SW 1271 (cell line): ENCODE measurements at places on chromosomes 6 and 20.
A peak's percentile ranks its signal among the peaks of the same experiment; 100 is the strongest.

DNA sequence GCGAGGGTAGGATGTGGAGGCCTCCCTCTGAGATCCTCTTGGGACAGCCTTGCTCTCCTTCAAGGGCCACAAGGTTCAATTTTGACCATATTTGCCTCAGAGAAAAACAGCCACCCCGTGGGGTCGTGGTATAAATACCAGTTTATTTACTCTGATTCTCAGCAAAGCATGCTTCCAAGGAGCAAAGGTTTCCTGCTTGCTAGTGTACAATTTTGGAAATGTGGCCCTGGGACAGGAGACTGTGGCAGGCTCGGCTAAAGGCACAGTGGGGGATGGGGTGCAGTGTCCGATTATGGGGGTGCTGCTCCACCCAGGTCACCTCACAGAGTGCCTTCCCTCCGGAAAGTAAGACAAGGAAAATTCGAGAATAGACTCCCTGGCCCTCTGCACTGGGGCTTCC lies 31.1 kb downstream of the RBM38 start:
- no peak for DNase-seq

GRCh38 chr20:8309634-8310033 lies 177.6 kb downstream of the PLCB1 start:
- DNase-seq = no peak

DNA sequence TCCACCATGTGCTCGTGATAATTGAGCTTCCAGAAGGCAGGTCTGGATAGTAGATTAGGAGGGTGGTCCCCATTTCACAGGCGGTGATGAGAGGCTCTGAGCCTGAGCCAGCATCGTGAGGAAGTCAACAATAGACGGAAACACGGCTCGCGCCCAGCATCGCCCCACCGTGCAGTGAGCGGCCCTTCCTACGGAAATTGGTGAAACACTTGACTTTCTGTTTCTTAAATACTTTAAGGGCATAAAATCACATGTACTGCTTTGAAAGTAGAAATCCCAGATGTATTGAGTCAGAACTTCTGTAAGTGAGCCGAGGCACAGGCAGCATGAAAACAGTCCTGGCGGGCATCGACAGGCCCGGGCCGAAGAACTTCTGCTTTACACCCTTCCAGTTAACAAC lies 4.3 kb upstream of the KIF25 start:
- no peak for DNase-seq

- no peak for DNase-seq
These were observed 269.3 kb downstream of the ARHGAP18 start for GRCh38 chr6:129440691-129441090.

- no peak for DNase-seq
These were observed 247.0 kb downstream of the PHACTR1 start for GRCh38 chr6:12963567-12963966.

DNA sequence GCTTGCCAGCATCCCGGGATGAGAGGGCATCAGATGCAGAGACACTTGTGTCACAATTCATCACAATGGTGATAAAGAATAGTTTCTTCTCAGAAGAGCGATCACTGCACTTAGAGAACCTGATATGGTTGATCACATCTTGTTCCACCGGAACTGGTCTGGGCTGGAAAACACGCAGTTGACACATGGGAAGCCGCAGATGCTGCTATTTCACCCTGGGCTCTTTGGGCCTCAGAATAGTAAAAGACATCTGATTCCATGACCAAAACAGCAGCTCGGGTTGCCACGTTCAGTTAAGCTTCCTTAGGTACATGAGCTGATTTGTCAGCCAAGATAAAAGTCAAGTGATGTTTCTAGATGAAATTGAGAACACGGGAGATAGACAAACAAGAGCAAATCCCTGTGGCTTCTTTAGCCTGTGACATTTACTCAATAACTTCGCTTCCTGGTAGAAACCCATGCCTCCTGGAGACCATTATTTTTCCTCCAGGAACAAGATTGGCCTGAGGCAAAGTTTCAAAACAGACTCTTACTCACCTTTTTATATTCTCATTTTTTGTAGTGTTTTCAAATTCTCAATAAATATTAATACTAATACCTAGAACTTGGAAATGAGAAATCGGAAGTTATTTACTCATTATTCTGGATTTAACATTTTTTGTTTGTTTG lies 59.4 kb downstream of the TRMT6 start:
- DNase-seq = no peak

GRCh38 chr6:157420497-157420896 lies 39.5 kb downstream of the ZDHHC14 start:
- no peak for DNase-seq

GRCh38 chr6:43862925-43863324 lies 92.9 kb downstream of the VEGFA start:
- no peak for DNase-seq

GRCh38 chr6:112690497-112691202 lies 343.5 kb downstream of the RFPL4B start:
- DNase-seq = no peak

DNA sequence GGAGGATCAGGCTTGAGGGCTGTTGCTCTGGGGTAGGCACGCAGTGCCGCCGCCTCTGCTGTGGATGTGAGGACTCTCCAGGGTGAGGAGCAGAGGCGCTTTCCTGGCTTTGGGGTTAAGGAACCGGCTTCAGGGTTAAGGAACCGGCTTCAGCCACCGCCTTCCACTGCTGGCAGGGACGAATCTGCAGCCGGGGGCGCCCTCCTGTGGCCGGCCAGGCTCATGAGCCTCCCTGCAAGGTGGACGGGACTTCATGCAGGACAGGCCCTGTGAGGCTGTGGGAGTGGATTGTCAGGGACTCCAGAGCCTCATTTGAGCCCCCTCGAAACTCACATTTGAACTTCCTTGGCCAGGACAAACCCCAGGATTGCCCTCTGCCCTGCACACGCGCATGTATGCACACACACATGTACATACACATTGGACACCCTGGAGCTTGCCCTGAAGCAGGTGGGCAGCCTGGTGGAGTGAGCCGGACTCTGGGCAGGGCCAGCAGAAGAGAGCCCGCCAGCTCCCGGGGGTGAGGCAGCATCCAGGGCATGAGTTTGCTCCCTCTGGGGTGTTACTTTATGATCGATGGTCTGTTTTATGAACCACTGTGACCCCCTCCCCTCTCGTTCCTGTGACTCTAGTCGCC lies 146.9 kb downstream of the PHACTR3 start:
- peak; percentile 55 for DNase-seq

GRCh38 chr6:128513878-128514277 lies 6.5 kb downstream of the PTPRK start:
- no peak for DNase-seq

GRCh38 chr20:43833511-43834395 lies 80.9 kb upstream of the TOX2 start:
- no peak for DNase-seq

GRCh38 chr20:11452326-11452725 lies 465.4 kb upstream of the BTBD3 start:
- no peak for DNase-seq

- no peak for DNase-seq
These were observed 17.5 kb downstream of the SPATS1 start for GRCh38 chr6:44359973-44360372.

GRCh38 chr6:82022614-82023129 lies 224.9 kb downstream of the IBTK start:
- peak; percentile 69 for DNase-seq

GRCh38 chr6:128365520-128366160 lies 154.8 kb downstream of the PTPRK start:
- DNase-seq = no peak

- no peak for DNase-seq
These were observed 136.7 kb downstream of the MAP3K4 start for GRCh38 chr6:161128230-161128629.

DNA sequence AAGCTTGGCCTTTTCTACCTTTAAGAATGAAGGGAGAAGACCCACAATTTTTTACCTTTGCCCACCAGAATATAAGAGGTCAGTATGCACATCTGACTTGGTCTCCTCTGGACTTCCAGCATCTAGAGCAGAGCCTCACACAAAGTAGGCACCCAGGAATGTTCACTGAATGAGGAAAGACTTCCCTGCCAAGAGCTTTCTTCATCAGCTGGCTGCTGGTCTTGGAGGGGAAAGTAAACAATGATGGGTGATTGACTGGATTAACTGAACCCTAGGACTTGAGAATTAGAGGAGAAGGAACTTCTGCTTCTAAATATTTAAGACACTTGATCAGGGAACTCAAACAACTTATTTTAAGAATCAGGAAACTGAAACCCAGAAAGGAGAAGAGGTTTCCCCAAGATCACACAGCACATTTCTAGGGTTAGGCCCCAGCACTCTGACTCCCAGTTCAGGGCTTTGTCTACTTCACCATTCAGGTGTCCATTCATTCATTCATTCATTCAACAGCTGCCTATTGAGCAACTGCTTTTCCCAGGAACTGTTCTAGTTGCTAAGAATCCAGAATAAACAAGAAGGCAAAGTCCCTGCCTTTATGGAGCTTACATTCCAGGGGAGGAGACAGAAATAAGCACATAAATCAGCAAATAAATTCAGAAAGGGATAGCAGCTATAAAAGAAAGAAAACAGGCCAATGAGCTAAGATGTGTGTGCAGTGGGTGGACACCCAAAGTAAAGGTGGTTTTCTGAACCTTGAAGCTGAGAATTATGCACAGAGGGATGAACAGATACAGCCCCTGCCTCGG lies 216.9 kb upstream of the LRFN2 start:
- no peak for DNase-seq

- DNase-seq = peak; percentile 32
These were observed 46.7 kb downstream of the SRC start for GRCh38 chr20:37392441-37393195.

- no peak for DNase-seq
These were observed 47.3 kb upstream of the TTPAL start for GRCh38 chr20:44428174-44429016.

DNA sequence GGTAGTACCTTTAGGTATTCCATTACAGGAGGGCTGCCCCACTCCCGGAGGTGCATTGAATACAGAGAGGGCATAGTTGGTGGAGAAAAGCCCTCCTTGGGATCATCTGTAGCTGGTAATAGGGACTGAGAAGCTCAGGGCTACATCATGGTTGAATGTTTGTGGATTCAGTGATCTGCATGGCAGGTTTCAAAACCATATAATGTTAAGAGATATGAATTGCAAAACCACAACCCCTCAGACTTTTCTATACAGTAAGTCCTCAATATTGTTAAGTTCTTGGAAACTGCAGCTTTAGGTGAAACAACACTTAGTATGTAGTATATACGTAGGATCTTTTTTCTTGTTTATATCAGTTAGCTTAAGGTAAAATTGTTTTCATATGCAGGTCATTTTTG lies 11.3 kb downstream of the TULP4 start:
- no peak for DNase-seq

- no peak for DNase-seq
These were observed 29.0 kb downstream of the OTOR start for GRCh38 chr20:16777126-16777525.

GRCh38 chr6:9543649-9544048 lies 871.2 kb downstream of the TFAP2A start:
- DNase-seq = no peak

DNA sequence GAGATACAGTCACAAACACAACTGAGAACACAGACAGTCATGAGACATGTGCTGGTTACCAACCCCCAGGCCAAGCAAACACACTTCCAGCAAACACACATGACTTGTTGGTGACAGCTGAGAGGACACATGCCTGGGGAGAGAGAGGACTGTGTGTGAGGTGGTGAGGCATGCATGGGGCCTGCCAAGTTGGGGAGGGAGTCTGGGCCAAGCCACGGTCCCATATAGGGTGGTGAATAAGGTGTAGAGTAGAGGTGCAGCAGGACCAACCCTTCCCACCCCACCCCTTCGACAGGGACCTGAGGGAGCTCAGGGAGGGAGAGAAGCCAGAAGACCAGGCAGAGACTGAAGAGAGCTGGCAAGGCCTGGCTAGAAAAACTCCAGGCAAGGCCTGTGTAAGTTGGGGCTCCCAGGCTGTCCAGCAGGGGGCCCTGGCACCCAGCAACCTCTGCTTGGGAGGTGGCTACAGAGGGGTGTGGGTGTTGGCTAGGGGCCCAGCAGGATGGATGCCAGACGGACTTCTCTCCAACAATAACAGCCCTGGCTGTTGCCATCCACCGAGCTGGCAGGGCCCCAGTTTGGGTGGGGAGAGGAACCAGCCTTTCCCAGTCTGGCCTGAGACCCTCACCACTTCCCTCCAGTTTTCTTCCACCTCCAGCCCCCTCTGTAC lies 2.0 kb upstream of the SLC29A1 start:
- DNase-seq = peak; percentile 84

- no peak for DNase-seq
These were observed 18.1 kb upstream of the ASCC3 start for GRCh38 chr6:100899202-100899601.

DNA sequence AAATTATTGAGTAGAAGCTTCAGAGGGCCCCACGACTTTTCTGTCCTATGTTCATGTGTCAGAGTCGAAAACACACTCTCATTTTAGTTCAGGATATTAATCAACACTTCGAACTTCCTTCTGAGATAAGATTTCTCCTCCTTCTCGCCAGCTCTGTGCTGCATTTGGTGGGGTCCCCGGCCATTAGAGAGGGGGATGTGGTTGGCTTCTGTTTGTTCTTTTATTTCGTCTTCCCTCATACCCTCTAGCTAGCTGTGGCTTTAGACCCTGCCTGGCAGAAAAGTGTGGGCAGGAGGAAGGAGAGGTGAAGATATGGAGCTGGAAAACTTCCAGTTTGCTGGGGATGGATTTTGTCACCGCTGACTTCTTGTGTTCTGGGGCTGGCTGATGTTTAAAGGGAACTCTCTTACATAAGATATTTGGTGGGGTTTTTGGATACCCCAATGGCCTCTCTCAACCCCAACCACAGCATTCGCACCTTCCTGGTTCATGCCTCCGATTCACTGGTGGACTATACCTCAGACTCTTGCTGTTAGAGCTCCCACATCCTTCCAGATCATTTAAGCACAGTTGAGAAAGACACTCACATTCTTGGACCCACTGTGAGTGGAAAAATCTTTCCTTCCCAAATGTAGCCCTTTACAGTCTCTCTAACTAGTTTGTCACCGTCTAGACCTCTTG lies 30.7 kb upstream of the TMX4 start:
- no peak for DNase-seq

DNA sequence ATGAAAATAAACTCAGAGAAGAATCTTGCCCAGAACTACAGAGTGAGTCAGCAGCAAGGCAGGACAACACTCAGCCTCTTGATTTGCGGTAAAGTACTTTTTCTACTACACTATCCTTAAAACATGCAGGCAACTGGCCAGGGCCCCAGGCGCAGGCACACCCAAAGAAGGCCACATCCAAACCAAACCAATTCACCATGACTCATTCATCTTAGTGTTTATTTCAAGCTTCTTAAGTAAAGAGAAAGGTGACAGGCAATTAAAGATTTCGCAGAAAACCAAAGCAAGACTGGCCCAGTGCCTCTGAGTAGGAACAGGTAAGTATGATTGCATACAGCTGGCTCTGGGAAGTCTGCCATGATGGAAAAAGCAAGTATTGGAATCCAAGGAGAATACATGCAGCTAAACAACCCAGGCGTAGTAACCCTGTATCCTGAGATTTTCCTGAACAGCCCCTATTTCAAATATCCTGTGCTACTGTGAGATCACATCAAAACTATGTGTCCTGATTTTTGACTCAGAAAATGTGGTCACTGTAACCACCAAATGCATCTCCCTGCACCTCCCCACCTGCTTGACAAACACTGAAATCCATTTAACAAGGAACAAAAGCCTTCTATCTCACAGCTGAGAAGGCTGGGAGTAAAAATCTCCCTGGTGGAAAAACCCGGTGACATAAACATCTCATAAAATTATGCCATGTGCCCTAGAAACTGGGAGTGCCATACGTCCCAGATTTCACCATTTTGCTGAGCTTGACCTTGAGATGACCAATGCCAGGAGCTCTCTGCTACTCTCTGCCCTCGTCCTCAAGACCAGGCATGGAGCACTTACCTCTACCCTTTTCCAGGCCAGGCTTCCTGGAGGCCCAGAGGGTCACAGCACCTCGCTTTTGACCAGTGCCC lies 12.4 kb downstream of the WFDC3 start:
- DNase-seq = peak; percentile 95

- DNase-seq = no peak
These were observed 23.3 kb downstream of the NQO2 start for GRCh38 chr6:3022765-3023662.
